Activated CD4-positive, CD25-positive, alpha-beta regulatory T cell treated with anti-CD3 and anti-CD28 coated beads, Interleukin-2, amount 50 U/mL, for 72 hours (primary cell): ENCODE measurements at places on chromosomes 7 and 10.

GRCh38 chr7:101436857-101437576 is 74.3 kb downstream of the COL26A1 start:
- DNase-seq = no peak

DNA sequence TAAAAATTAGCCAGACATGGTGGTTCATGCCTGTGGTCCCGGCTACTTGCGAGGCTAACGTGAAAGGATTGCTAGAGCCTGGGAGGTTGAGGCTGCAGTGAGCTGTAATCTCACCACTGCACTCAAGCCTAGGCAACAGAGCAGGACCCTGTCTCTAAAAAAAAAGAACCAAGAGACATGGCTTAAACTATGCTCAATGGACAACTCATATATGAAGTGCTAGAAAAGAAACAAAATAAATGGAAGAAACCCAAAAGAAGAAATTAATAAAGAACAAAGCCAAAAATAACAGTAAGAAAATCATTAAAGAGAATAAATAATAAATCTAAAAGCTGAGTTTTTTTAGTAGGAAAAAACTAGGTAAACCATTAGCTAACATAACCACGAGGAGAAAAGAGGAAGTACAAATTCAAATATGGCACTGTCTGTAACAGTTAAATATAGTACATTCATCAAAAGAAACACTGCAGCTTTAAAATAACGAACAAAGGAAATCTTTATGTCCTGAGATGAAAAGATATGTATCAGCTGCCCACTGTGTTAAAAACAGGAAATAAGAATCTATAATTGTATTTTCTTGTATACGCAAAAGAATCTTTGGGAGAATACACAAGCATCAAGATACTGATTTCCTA is 48.7 kb downstream of the UPF2 start:
- no peak for DNase-seq

GRCh38 chr10:120426306-120426705 is 30.7 kb upstream of the PLPP4 start:
- no peak for DNase-seq

DNA sequence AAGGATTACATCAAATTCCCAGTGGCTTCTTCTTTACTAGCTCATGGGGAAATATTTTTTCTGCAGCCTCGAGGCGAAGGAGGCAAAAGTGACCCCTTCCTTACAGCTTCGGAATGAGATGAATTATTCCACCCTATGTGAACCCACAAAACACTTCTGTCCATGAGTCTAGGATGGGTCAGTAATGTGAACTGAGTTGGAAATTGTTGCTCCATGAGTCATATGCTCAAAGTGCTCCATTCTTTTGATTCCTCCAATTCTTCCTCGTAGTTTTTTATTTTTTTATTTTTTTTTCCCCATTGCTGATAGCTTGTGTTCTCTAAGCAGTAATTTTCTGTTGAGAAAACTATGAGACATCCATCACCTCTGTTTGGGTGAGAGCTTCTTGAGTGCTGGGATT is 31.7 kb upstream of the FAM204A start:
- no peak for DNase-seq

GRCh38 chr7:4299431-4299830 is 382.7 kb upstream of the FOXK1 start:
- no peak for DNase-seq

- no peak for DNase-seq
Observed at GRCh38 chr7:30904561-30904960, 7.1 kb upstream of the AQP1 start.

- no peak for DNase-seq
Observed at GRCh38 chr7:116810267-116811116, 51.9 kb upstream of the CAPZA2 start.

DNA sequence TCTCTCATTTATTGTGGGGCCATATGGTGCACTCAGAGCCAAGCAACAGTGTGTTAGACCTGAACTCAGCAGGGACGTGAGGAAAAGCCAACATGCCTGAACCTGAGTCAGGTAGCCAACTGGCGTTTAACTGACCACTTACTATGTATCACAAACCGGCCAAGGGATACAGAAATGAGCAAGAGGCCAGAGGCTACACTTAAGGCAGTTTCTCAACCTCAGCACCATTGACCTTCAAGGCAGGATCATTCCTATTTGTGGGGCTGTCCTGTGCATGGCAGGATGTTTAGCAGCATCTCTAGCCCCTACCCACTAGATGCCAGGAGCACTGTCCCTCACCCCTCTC is 103.5 kb upstream of the NANOS1 start:
- no peak for DNase-seq

- DNase-seq = no peak
Observed at GRCh38 chr7:27071622-27072390, 24.0 kb downstream of the HOXA1 start.

DNA sequence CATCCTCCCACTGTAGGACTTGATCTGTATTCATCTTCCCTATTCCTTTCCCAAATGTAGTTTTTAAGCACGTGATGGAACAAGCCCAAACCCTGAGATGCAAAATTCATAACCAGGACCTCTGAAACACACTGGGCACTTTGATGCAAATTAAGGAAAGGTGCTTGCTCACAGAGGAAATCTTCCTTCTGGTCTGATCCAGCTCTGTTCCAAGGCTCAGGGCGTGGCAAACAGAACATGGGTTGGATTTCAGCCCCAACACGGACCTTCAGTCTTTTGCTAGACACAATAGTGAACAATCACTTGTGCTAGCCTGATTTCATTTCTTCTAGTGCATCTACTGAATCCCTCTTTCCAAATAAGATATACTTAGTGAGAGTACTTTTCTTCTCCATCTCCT is 27.9 kb downstream of the PON3 start:
- DNase-seq = no peak

DNA sequence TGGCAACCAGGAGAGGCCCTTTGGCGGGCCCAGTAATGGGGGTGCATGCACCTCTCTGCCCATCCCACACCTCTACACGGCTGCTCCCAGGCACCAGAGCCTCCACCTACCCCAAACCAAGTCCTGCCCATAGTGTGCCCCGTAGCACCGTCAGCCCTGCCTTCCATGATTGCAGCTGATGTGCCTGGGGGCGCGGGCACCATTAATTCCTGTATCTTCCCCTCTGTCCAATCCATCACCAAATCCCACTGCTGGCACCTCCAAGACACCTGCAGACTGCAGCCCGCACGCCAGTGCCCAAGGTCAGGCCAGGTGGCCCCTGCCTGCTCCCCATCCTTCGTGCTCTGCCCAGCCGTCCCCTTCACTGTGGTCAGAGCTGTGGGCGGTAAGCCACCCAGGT is 533.0 kb downstream of the PTPRN2 start:
- no peak for DNase-seq

DNA sequence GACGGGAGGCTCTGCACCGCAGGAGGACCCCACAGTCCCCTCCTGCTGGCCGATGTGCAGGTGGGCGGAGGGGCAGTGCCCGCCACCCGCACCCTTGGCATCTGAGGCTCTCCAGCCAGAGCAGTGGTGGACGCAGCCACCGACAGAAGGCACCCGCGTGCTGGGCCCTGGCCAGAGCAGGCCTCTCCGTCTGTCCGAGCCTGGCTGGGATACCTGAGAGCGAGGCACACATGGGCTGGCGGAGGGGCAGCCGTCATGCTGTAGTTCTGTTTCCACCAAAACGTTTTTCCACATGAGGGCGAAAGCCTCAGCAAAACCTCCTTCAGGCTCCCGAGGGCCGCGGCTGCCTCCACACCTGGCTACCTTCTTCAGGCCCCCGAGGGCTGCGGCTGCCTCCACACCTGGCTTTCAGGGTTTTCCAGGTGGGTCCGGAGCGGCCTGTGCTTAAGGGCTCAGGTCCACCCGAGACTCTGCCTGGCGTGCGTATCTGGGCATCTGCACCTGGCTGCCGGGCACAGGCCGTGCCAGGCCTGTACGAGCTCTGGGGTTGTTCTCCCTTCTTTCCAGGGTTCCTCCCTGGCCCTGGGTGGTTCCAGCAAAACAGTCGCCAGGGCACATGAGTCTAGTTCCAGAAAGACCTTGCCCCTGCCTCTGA is 115.5 kb downstream of the INPP5A start:
- DNase-seq = no peak

DNA sequence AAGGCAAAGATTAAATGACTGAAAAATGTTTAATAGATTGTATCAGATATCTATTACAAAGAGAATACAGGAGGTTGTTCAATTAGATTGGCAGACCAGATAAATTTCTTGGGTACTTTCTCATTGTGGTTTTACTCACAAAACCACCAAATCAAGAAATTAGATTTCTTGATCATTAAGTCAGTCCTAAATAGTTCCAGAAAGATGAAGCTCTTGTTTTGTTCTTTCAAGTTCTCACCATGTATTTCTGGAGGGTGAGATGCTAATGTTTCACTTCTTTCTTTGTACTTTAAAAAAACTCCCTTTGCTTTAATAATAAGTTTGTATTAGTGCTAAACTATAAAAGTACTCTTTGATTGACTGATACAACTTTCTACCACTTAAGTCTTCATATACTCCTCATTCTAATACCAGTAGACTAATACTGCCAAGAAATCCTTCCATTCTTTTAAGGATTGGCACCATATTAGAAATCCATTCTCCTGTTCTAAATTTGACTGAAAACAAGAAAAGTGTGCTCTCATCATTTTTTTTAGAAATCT is 69.4 kb downstream of the RNF133 start:
- no peak for DNase-seq

- no peak for DNase-seq
Observed at GRCh38 chr7:68573271-68574005, 1024.8 kb upstream of the AUTS2 start.

- no peak for DNase-seq
Observed at GRCh38 chr10:102367441-102367840, 28.1 kb upstream of the NFKB2 start.

- no peak for DNase-seq
Observed at GRCh38 chr7:114924038-114924712, 2.3 kb downstream of the MDFIC start.

DNA sequence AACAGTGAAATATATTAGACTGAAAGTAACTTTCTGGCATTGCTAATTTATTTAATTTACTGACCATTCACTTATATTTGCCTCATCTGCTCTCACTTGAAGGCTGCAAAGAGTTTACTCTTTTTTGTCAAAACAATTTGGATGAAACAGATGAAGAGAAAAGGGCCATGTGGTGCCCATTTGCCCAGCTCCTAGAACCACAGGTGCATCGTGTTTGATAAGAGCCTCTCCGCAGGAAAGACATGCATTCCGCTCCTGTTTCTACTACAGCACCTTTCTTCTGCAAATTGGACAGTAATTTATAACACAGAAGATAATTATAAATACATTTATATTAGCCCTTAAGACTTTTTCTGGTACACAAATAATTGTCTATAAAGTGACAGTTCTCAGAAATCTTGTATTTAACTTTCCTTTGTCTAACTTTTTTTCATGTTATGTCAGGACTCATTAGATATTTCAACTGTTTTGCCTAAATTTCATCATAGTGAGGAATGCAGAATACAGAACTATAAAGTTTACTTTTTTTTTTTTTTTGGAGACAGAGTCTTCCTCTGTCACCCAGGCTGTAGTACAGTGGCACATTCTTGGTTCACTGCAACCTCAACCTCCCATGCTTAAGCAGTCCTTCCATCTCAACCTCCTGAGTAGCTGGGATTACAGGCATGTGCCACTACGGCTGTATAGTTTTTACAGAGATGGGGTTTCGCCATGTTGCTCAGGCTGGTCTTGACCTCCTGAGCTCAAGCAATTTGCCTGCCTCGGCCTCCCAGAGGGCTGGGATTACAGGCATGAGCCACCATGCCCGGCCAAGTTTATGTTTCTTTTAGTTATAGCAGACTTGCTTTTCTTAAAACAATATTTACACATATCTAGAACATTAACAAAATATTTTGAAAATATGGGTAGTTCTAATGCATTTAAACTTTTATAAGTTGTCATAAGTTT is 869 bp downstream of the LAMB4 start:
- no peak for DNase-seq

DNA sequence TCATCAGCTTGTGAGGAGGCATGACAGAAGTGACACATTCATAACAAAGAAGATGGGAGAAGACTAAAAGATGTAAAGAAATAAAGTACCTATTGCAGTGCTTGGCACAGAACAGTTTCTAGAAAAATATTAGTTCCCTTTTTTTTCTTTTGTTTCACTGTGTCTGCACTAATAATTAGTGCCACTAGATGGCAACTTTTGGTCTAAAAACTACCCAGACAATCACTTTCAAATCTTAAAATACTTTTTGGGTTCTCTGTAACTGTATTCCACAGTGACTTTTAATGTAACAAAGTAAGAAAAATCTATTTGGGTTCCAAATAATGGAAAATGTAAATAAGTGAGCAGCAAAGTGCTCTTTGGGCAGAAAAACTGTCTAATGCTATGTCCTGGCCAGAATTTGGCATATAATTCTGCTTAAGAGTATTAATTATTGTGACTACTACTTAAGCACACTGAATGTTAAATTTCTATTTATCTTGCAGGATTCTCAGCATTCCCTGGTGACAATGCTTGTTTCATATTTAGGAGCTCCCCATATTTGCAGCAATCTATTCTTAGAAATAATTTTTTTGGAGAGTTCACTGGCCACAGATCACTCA is 134.8 kb upstream of the KIF5B start:
- no peak for DNase-seq

DNA sequence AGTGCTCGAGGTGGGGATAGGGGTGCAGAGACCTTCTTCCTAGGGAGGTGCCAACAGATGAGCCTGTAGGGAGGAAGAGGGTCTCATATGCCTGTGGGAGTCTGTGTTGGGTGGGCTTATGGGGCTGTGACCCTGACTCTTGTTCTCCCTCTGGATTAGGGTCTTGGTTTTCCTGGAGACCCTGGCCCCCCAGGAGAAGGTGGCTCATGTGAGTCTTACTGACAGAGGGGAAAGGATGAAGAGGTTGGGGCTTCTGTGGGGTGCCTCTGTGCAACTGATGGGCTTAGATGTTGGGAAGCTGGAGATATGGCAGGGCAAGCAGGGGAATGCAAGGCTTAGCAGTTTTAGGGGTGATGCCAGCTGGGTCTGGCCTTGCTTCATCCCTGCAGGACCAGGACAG is 20.2 kb upstream of the VOPP1 start:
- DNase-seq = no peak

- no peak for DNase-seq
Observed at GRCh38 chr10:6115411-6115810, 26.6 kb downstream of the RBM17 start.

DNA sequence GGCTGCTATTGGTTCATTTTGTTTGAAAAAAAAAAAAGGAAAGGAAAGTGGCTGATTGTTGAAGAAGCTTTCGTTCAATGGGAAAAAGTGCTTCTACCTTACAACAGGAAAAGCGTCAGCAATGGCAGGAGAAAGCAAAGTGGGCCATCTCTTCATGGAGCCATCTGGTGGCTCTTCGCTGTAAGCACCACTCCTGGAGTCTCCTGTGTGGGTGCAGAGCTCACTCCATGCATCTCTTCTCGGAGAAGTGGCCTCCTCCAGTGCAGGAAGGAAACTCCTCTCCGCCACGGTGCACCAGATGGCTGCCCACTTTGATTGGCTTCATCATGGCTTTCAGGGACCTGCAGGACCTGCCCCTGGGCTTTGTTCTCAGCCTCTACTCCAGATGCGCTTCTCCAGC is 250.9 kb downstream of the PTEN start:
- DNase-seq = no peak

GRCh38 chr10:24311888-24312287 is 103.0 kb downstream of the KIAA1217 start:
- DNase-seq = no peak

GRCh38 chr7:23207021-23207420 is 25.2 kb downstream of the NUP42 start:
- DNase-seq = no peak

GRCh38 chr10:109591601-109592000 is 331.7 kb downstream of the XPNPEP1 start:
- DNase-seq = no peak
